ENCODE measurements at places on chromosomes 4 and X.

- DNase-seq: no peak
These were observed 186.7 kb upstream of the FAT1 start for GRCh38 chr4:186910385-186910784.

DNA sequence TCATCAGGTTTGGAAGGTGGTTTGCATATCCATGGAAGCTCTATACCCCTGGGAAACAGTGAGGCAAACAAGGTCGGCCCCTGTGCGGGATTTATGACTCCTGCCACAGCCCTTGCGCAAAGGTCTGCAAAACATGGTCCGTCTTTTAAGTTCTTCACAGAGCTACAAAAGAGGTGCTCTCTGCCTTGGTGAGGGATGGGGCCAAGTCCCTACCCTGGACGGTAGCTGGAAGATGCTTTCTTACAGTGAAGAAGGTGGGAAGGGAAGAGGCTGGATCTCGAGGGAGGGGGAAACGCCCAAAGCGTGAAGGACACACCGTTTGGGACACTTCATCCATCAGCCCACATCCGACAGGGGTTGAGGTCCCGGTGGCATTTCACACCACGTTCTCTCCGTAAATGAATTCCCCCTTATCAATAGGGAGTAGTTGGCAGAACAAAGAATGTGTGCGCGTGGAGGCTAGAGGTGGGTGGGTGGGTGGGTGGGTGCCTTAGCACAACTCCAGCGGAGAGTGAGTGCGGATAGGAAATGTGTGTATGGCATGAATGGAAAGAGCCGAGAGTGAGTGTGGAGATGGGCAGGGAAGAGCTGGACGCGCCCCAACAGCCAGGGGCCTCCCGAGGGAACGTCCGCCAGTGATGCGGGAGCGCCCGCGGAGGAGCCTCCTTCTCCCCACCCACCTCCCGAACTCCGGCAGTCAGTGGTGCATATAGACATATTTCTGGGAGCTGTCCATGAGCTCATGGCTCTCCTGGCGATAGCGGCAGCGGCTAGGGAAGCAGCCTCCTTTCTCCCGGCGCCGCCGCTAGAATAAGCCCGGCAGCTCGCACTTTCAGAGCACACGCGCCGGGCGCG, 68.3 kb downstream of the LARP7 start:
- peak; percentile 12 for DNase-seq

GRCh38 chr4:6449746-6450369, 22.6 kb downstream of the PPP2R2C start:
- DNase-seq: no peak

DNA sequence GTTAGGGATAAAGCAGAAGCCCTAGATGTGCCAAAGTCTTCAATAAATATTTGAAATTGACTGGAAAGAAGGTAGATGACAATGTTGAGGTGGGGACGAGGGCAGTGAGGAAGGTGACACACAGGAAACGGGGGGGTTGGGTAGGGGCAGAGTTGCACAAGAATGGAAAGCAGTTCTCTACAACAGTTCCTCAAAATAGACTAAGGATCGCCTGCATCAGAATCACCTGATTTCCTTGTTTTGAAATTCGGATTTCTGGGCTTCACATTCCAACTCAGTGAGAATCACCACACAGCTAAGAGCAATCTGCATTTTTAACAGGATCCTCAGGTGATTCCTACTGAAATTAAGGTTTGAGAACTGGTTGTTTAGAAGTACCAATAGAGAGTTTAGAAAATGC, 70.6 kb downstream of the ARFIP1 start:
- peak; percentile 25 for DNase-seq

- DNase-seq: no peak
These were observed 61.2 kb upstream of the CAMK2D start for GRCh38 chr4:113822555-113823290.

- DNase-seq: no peak
These were observed 13.5 kb downstream of the MSANTD1 start for GRCh38 chr4:3262208-3263052.

- DNase-seq: no peak
These were observed 100.9 kb downstream of the FAM53A start for GRCh38 chr4:1583051-1583785.

DNA sequence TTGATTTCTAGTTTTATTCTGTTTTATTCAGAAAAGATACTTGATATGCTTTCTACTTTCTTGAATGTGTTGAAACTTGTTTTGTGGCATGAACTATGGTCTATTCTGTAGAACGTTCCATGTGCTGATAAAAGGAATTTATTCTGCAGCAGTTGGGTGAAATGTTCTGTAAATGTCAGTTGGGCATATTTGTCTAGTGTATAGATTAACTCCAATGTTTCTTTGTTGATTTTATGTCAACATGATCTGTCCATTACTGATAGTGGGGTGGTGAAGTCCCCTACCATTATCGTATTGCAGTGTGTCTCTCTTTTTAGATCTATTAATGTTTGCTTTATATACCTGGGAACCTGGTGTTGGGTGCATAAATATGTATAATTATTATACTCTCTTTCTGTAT, 55.5 kb downstream of the CEP135 start:
- no peak for DNase-seq

DNA sequence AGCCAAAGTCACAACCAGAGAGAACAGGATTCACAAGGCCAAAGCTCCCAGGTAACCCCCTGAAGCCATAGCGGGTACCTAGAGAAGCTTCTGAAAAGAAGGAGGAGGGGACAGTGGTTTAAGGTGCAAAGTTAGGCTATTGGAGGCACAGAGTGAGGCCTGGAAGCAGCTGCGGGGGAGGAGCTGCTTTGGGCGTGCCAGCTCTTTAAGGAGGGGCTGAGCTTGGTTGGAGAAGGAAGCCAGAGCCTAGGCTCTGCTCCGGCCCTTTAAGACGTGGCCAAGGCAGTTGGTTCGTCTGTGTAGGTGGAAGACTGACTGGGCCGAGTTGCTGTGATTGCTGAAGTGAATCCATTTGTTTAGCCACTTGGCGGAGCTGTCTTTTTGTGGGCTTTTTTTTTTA, 1.5 kb downstream of the KLF8 start:
- peak; percentile 18 for DNase-seq

GRCh38 chrX:34918856-34919255, 23.7 kb upstream of the FAM47B start:
- no peak for DNase-seq

DNA sequence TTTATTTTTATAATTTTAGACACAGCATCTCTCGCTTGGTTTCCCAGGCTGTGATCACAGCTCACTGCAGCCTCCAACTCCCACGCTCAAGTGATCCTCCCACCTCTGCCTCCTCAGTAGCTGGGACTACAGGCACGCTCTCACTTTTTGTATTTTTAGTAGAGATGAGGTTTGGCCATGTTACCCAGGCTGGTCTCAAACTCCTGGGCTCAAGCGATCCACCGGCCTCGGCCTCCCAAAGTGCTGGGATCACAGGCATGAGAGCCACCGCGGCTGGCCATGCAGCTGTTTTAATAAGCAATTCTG, 39.1 kb downstream of the DHRSX start:
- no peak for DNase-seq

DNA sequence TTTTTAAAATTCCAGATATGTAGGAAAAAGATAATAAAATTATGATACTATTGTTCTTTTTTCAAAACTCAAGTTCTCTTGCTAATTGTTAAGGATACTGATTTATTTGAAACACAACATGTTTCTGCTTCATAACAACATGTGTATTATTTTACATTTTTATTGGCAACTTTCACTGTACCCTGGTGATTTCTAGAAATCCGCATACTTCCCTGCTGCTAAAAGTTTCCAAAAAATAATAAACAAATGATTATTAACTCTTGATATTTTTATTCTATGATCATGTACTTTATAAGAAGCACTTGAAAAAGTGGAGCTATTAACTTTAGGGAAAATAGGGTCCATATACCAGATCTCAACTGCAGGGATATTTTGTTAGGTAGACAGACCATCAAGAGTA, 71.2 kb upstream of the HCCS start:
- DNase-seq: no peak

GRCh38 chr4:79666875-79667274, 258.8 kb upstream of the GK2 start:
- no peak for DNase-seq

- DNase-seq: no peak
These were observed 45.4 kb downstream of the SMARCAD1 start for GRCh38 chr4:94253036-94253435.

- no peak for DNase-seq
These were observed 67.9 kb upstream of the PUDP start for GRCh38 chrX:7215842-7216241.

DNA sequence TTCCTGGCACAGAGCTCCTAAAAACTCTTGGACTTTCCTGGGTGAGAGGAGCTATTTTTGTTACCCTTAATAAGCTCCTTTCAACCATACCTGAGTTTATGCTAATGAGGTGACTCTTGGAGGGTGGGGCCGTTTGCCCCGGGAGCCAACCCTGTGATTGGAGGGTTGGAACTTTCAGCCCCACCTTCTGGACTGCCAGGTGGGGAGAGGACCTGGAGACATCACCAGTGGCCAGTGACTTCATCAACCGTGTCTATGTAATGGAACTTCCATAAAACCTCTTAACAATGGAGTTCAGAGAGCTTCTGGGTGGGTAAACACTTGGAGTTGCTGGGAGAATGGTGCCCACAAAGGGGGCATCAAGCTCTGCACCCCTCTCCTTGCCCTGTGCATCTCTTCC, 17.9 kb upstream of the ENPP6 start:
- DNase-seq: no peak

DNA sequence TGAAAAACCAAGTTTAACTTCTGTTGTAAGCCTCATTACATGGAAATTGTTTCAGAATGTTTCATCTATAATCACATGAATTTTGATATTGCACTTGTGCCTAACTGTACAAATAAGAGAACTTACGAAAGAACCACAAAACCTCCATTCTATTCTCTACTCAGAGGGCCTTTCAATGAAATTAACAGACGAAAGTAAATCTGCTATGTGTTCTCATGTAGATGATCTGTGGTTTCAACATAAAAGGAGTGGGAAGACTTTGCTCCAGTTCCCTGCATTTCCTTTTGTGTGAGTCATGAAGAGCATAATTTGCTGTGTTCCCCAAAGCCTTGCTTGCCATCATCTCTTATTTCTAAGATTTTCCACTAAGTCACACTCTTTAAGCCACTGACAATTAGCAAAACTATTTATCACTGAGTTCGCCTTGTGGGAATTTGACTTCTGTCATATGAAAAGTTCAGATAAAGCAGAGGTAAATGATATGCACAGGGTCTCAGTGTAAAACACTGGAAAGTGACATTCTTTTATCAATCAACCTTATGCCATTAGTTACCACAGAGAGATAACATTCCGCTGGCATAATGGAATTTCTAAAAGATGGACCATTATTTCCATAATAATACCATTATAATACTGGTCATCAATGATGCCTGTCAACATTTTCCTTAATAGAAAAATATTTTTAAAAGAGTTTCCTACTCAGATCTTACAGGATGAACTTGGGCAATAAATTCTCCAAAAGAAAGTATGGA, 329.8 kb downstream of the NR3C2 start:
- DNase-seq: no peak

GRCh38 chrX:53403535-53403934, 18.9 kb downstream of the SMC1A start:
- no peak for DNase-seq

- DNase-seq: no peak
These were observed 5.3 kb downstream of the MPC1L start for GRCh38 chrX:40628506-40628905.

- DNase-seq: no peak
These were observed 226.1 kb upstream of the KCNIP4 start for GRCh38 chr4:22174640-22175039.

DNA sequence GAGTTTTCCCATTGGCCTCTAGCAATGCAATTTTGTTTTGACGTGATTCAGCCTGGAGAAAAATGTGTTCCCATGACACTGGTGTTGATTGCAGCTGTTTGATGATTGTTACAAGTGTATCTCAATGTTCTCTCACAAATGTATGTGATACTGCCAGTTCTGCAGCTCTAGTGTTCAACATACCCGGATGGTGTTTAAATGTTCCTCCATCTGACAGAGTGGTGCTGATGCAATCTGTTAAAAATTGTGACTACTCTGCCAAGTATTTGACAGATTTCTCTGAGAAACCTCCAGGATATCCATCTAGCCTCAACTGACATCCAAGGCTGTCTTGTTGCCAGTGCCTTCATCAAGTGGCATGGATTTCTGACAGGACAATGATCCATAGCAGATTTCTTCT, 657.2 kb upstream of the DIAPH2 start:
- no peak for DNase-seq

GRCh38 chr4:123218981-123219380, 177.6 kb upstream of the SPRY1 start:
- DNase-seq: no peak

- no peak for DNase-seq
These were observed 127.3 kb upstream of the HUWE1 start for GRCh38 chrX:53813670-53814440.

GRCh38 chr4:96776920-96777527, 937.1 kb downstream of the PDHA2 start:
- DNase-seq: no peak

- DNase-seq: no peak
These were observed 207.0 kb upstream of the TBL1X start for GRCh38 chrX:9257718-9258420.

DNA sequence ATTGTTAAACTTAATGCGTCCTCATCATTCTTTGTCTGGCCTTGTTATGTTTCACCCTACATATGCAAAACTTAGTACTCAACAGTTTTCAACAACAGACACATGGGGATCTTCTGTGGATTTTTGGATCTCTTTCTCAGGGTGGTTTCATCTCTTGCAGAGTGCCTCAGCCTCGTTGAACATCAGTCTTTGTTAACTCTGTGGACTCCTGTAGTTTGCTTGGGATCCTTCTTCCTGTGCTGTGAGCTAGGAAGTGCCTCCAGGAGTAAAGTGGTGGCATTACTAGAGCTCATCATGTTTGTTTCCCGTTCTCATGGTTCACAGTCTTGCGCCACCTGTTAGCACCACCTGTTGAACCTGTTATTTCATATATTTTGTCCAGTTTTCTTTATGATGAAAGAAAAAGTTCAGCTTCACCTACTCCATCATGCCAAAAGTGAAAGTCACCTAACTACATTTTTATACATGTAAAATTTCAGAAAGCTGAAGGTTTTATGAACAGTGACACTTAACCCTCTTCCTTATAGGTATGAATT, 27.5 kb upstream of the NDUFC1 start:
- DNase-seq: no peak

DNA sequence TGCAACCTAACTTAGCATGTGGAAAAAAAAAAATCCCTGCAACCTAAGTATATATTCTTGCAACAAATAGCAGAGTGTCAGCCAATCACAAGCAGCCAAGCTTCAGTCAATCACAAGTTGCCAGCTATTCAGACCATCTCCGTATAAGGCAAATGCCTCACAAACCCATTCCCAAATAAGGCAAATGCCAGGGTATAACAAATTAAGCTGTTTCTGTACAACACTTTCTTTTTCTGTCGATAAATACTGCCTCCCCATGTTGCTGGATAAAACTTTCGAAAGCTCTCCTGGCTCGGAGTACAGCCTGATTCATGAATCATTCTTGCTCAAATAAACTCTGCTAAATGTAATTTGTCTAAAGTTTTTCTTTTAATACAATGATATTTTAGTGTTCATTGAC, 460.7 kb upstream of the SMIM31 start:
- no peak for DNase-seq

GRCh38 chr4:89007338-89007939, 49.5 kb downstream of the FAM13A start:
- DNase-seq: no peak

GRCh38 chr4:126431049-126431448, 1116.3 kb downstream of the FAT4 start:
- DNase-seq: no peak

- no peak for DNase-seq
These were observed 145.8 kb upstream of the SPRY1 start for GRCh38 chr4:123250843-123251242.

All from GM19239 (cell line).